ENCODE measurements at places on chromosomes 4 and X. TPM values are rescaled to one million over a fixed set of nuclear protein-coding genes. Genes with fewer than 3 reads are reported as not detected.

- no peak overlapping the region for H3K27ac ChIP-seq
- no peak for DNase-seq
- H3K27me3 ChIP-seq = no peaks in the 10 kb centered on the region
- H3K36me3 ChIP-seq = no peaks in the 10 kb centered on the region
- H3K4me1 ChIP-seq = no peaks in the 10 kb centered on the region
Observed at GRCh38 chr4:1045595-1046201, 34.3 kb downstream of the FGFRL1 start.

DNA sequence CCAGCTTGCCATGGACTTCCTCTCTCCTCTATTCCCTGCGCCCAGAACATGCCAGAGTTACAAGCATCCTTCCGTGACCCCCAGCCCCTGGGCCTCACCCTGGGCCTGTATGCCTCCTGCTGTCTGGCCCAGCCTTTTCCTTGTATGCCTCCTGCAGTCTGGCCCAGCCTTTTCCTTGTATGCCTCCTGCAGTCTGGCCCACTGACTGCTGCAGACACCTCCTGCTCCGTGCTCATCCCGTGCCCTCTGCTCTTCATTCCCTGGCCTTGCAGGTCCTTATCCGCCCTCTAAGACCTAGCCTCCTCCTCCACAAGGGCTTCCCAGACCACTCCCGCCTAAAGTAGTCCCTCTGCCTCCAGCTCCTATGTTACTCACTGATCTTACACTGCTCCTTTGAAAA is 44.2 kb downstream of the IRF2 start:
- peaks cover 16% of the 10 kb centered on the region for H3K4me1 ChIP-seq
- H3K27me3 ChIP-seq = no peaks in the 10 kb centered on the region
- H3K36me3 ChIP-seq = peaks cover 54% of the 10 kb centered on the region
- no peak overlapping the region for H3K4me3 ChIP-seq

- no peaks in the 10 kb centered on the region for H3K4me1 ChIP-seq
- no peak overlapping the region for H3K4me3 ChIP-seq
- no peaks in the 10 kb centered on the region for H3K27me3 ChIP-seq
- H3K27ac ChIP-seq = no peak overlapping the region
- no peaks in the 10 kb centered on the region for H3K36me3 ChIP-seq
- DNase-seq = no peak
Observed at GRCh38 chr4:70197842-70198241, 2.3 kb downstream of the ODAM start.

- no peak for DNase-seq
- H3K4me1 ChIP-seq = no peaks in the 10 kb centered on the region
- H3K27ac ChIP-seq = no peak overlapping the region
- H3K36me3 ChIP-seq = no peaks in the 10 kb centered on the region
- H3K4me3 ChIP-seq = no peak overlapping the region
- H3K27me3 ChIP-seq = no peaks in the 10 kb centered on the region
Observed at GRCh38 chrX:119734897-119735339, 23.5 kb upstream of the SOWAHD start.

GRCh38 chr4:115128037-115128436 is 14.6 kb upstream of the NDST4 start:
- H3K4me3 ChIP-seq = no peak overlapping the region
- no peaks in the 10 kb centered on the region for H3K4me1 ChIP-seq
- H3K36me3 ChIP-seq = no peaks in the 10 kb centered on the region
- H3K27me3 ChIP-seq = no peaks in the 10 kb centered on the region
- no peak for DNase-seq

- H3K4me3 ChIP-seq = no peak overlapping the region
- no peak for DNase-seq
- no peaks in the 10 kb centered on the region for H3K27me3 ChIP-seq
- H3K4me1 ChIP-seq = no peaks in the 10 kb centered on the region
- H3K36me3 ChIP-seq = no peaks in the 10 kb centered on the region
- H3K27ac ChIP-seq = no peak overlapping the region
Observed at GRCh38 chrX:83469551-83469950, 38.5 kb upstream of the POU3F4 start.

- DNase-seq = no peak
- no peaks in the 10 kb centered on the region for H3K4me1 ChIP-seq
- H3K36me3 ChIP-seq = no peaks in the 10 kb centered on the region
- no peak overlapping the region for H3K4me3 ChIP-seq
Observed at GRCh38 chrX:148784137-148784536, 283.7 kb downstream of the AFF2 start.

DNA sequence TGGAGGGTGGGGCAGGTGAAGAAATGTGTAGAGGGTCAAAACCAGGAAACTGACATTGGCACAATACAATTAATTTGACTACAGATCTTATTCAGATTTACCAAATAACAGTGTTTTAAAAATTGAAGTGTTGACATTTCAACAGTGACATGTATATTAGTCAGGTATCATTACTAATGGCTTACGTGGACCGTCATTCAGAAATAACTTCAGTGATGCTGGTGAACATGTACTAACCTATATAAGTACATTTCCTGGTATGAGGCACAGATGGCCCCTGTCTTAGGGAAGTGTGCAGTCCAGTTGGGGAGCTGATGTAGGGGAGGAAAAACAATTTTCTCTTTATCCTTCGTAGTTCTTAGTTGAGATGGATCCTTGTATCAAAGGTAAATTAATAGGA is 22.3 kb upstream of the MAOA start:
- H3K4me3 ChIP-seq = no peak overlapping the region
- H3K4me1 ChIP-seq = no peaks in the 10 kb centered on the region
- H3K27me3 ChIP-seq = no peaks in the 10 kb centered on the region
- H3K27ac ChIP-seq = no peak overlapping the region
- no peak for DNase-seq

- no peak overlapping the region for H3K4me3 ChIP-seq
- DNase-seq = no peak
- H3K36me3 ChIP-seq = no peaks in the 10 kb centered on the region
- no peak overlapping the region for H3K27ac ChIP-seq
Observed at GRCh38 chrX:119391279-119391678, 7.9 kb upstream of the SLC25A43 start.

GRCh38 chr4:25667931-25668557 is 12.4 kb downstream of the SLC34A2 start:
- no peaks in the 10 kb centered on the region for H3K27me3 ChIP-seq
- H3K4me3 ChIP-seq = no peak overlapping the region
- H3K4me1 ChIP-seq = no peaks in the 10 kb centered on the region
- no peak for DNase-seq
- no peak overlapping the region for H3K27ac ChIP-seq

GRCh38 chr4:158268553-158268952 is 58.3 kb downstream of the TMEM144 start:
- DNase-seq = no peak
- H3K27ac ChIP-seq = no peak overlapping the region
- no peaks in the 10 kb centered on the region for H3K36me3 ChIP-seq
- H3K27me3 ChIP-seq = no peaks in the 10 kb centered on the region
- no peaks in the 10 kb centered on the region for H3K4me1 ChIP-seq

- no peaks in the 10 kb centered on the region for H3K4me1 ChIP-seq
- H3K27me3 ChIP-seq = no peaks in the 10 kb centered on the region
- DNase-seq = no peak
- H3K27ac ChIP-seq = no peak overlapping the region
Observed at GRCh38 chrX:129494887-129495286, 28.4 kb downstream of the SMARCA1 start.

- DNase-seq = peak; percentile 96
- H3K27me3 ChIP-seq = no peaks in the 10 kb centered on the region
- H3K4me3 ChIP-seq = peak within 1 kb of the TSS; percentile 81
Observed at GRCh38 chr4:183444214-183445096, at the start of gene CDKN2AIP. Gene CDKN2AIP (plus strand): TSS chr4:183444636. CDS start chr4:183444798, 162 bp downstream.

DNA sequence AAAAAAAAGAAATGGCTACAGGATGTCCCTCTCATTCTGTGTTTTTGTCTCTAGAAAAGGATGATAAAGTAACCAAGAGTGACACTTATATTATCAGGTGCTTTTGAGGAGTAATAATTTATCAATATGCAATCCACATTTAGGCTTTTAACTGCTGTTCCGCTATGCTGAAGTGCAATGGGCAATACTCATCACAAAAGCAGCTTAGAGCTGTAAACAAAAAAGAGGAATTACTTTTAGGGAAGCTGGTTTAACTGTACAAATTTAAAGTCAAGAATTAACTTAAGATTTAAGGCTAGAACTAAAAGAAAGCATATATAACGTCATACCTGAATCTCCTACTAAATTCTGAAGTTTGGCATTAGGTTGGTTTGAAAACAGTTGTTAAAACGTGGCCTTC is 93.5 kb upstream of the DDX3X start:
- H3K4me1 ChIP-seq = no peaks in the 10 kb centered on the region
- H3K27ac ChIP-seq = no peak overlapping the region
- H3K4me3 ChIP-seq = no peak overlapping the region
- DNase-seq = no peak

DNA sequence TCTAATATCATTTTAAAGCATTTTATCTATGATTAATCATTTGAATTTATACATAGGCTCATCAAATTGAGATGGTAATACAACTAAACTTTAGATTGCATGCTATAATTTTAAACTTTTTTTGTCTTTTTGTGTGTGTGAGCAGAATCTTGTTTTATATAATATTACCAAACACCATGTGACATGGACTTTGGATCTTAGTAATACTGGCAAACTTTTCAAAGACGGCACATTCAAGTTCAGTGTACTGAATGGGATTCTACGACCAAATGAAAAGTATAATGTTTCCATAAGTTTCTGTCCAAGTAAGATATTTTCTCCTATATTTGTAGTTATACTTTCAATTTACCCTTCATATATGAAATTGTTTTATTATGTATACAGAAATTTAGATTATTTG is 116.0 kb downstream of the CFAP47 start:
- H3K36me3 ChIP-seq = no peaks in the 10 kb centered on the region
- no peak overlapping the region for H3K27ac ChIP-seq
- H3K4me1 ChIP-seq = no peaks in the 10 kb centered on the region
- DNase-seq = no peak
- no peak overlapping the region for H3K4me3 ChIP-seq

DNA sequence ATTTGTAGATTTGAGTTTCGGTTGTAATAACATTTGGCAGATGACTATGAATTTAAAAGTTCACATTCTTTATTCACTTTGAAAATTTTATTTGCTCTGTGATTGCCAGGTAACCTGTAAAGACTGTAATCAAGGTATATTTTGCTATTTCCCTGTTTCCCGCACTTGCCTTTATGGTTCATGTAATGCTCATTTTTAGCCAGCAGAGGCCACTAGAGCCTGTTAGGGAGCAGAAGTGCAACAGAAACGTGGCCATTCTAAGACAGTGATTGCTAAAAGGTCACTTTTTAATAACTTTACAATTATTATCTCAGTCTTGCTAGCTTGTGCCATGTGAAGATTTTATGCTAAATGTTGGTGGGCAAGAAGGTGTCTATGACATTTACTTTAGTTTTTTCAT is 12.4 kb downstream of the YIPF6 start:
- H3K36me3 ChIP-seq = no peaks in the 10 kb centered on the region
- no peaks in the 10 kb centered on the region for H3K27me3 ChIP-seq
- peak; percentile 10 for DNase-seq
- no peak overlapping the region for H3K4me3 ChIP-seq
- no peak overlapping the region for H3K27ac ChIP-seq

TLR1 gene
- 11.8 TPM for total RNA-seq

CLDN22 gene
- total RNA-seq = not detected

TEX13B gene
- total RNA-seq = not detected

TLR2 gene
- 84.2 TPM for total RNA-seq

Data from naive thymus-derived CD4-positive, alpha-beta T cell (primary cell).